ENCODE measurements at places on chromosomes 16 and 17.

DNA sequence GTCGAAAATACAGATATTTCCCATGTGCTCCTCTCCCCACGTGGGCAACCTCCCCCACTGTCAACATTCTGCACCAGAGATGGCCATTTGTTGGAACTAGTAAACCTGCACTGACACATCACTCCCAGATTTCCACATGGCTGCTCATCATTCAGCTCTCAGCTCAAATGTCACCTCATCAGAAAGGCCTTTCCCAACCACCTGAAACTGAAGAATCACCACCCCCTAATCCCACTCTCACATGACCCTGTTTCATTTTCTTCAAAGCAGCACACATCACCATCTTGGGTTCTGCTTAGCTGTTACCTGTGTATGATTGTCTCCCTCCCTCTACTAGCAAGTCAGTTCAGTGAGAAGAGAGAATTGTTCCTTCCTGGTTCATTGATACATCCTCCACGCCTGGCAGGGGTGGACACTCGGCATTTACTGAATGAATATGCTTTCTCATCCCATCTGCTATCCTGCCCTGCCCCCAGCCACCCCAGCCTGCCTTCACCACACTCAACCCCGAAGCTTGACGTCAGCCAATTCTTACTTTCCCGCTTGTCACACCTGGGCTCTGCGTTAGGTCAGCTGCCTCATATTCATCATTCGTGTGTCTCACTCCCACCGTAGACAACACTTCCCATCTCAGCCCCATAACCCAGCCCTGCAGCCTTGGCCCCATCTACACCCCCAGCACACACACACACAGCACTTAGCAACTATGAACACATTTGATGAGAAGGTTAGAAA lies 1.5 kb downstream of the C17orf114 start:
- DNase-seq = no peak

- DNase-seq = no peak
These were observed 260.8 kb upstream of the CACNG5 start for GRCh38 chr17:66574123-66574522.

DNA sequence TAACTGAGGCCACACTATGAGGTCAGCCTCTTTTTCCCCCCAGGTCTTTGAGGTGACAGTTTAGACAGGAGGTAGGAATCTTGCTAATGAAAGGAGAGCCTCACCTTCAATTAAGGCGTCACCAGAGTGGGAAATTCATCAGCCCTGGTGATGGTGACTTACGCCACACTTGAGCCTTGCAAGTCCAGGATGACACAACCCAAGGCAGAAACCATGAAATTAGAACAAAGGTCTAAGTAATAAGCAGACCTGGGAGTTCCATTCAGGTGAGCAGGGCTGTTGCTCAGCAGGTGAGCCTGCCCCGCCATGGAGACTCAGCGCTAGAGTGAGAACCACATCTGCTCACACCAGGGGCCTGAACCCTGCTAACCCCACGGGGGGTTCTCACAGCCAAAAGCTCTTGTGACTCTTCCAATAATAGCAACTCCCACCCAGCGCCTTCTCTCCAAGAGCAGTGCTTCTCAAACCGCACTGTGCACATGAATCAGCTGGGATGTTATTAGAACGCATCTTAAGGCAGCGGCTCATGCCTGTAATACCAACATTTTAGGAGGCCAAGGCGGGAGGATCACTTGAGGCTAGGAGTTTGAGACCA lies 28.7 kb upstream of the KIFC3 start:
- DNase-seq = no peak

GRCh38 chr17:82648742-82649331 lies 593 bp upstream of the WDR45B start:
- peak; percentile 49 for DNase-seq

- DNase-seq = no peak
These were observed 31.4 kb downstream of the BANP start for GRCh38 chr16:87982581-87983041.

GRCh38 chr16:77974883-77975282 lies 47.5 kb upstream of the CLEC3A start:
- DNase-seq = no peak

DNA sequence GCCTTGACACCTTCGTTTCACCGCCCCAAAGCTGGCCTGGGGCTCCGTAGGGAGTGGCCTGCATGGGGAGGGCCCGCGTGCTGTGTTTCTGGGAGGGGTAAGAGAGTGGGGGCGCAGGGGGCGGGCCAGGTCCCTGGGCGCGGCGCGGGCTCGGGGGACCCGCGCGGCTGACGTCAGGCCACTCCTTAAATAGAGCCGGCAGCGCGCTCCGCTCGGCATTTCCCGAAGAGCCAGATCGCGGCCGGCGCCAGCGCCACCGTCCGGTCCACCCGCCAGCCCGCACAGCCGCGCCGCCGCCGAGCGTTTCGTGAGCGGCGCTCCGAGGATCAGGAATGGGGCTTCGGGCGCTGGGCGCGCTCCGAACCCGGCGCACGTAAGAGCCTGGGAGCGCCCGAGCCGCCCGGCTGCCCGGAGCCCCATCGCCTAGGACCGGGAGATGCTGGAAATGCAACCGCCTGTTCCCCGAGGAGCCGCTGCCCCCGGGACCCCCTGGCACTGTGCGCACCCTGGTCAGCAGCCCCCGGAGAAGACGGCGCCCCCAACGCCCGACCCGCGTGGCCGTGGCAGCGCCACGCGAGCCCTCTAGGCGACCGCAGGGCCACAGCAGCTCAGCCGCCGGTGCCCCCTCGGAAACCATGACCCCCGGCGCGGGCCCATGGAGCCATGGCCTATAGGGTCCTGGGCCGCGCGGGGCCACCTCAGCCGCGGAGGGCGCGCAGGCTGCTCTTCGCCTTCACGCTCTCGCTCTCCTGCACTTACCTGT lies at the start of gene HS3ST2:
HS3ST2 (plus strand) TSS at position 215 of the 763 bp plus-strand sequence; CDS start at position 664, 449 bp downstream.
- peak; percentile 42 for DNase-seq

GRCh38 chr16:19748389-19749168 lies 30.5 kb downstream of the IQCK start:
- DNase-seq = no peak

DNA sequence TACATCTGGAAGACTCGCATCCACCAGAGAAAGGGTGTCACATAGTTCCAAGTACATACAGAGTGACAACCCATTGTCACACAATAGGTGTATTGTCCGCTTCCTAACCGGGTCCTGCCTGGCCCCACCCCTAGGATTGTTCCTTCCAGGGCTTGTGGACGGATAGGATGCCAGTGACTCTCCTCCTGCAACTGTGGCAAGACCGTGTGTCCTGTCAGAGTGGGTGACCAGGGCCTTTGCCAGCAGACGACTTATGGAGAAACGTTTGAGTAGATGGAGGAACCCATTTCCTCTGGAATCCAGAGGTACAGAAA lies 258.4 kb downstream of the CPPED1 start:
- no peak for DNase-seq

DNA sequence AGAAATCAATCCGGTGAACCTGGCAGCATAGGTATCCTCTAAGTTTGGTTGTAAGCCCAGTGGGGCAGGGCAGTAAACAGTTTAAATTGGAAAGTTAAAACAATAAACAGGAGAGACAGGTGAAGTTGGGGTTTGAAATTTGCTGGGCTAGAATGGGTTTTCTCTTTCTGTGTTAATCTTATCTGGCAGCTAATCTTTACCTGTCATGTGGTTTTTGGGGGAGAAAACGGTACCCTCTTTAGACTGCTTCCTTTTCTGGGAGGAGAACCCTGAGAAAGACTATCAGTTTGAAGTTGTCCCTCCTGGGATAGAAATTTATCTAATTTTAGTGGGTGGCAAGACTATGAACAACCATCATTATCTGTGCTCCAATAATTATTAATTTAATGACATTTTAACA lies 24.0 kb downstream of the CDH13 start:
- no peak for DNase-seq

DNA sequence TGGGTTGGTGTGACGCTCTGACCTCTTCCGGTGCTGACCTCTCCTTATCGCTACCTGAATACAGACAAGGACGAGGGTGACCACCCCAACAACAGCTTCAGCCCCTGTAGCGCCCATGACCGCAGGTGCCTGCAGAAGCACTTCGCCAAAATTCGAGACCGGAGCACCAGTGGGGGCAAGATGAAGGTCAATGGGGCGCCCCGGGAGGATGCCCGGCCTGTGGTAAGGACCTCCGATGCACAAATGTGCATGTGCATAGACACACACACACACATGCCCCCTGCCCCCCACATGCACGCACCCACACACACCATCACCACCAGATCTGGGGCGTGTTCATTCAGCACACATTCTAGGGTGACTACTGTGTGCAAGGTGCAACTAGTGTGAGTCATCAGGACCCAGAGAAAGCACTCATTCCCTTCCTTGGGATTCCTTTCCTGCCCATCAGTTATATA lies 9.7 kb downstream of the IGFBP4 start:
- DNase-seq = no peak

DNA sequence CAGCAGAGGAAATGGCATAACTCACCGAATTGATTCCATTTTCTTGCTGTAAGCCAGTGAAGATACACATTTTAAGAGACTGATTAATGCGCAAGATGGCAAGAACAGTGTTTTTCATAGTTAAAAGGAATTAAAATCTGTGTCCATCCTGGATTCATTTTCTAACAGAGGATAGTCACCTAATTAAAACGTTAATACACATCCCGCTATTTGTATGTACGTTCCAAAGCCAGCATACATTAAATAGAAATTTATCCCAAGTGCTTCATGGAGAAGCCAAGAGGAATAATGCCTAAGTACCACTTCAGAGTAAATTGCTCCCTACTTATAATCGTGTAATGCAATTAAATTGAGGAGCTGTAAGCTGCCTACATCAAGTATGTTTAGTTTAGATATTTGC lies 49.9 kb downstream of the RBFOX1 start:
- DNase-seq = no peak

- no peak for DNase-seq
These were observed 165.4 kb downstream of the COPRS start for GRCh38 chr17:31693433-31694220.

- DNase-seq = no peak
These were observed 20.3 kb upstream of the CDH5 start for GRCh38 chr16:66346221-66346620.

GRCh38 chr17:58755577-58756245 lies at the start of gene PPM1E:
Gene PPM1E, plus strand, starts transcription at chr17:58755854.
- peak; percentile 91 for DNase-seq

GRCh38 chr16:11637320-11637719 lies 30.9 kb upstream of the SNN start:
- no peak for DNase-seq

DNA sequence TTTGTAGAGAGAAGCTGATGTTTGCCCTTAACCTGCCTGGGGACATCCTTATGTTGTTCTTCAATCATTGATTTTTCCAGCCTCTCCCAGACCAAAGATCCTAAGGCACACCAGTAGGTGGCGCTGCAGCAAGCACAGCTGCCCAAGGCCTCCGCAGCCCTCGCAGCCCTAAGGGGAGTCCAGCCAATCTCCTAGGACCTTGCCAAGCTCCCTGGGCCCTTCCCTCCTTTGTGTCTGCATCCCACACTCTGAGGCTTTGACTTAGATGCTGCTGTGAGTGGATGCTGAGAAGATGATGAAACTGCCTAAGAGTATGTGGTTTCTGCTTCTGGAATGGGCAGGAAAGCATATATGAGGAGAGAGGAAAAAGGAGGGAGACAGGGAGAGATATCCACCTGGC lies 47.1 kb downstream of the SPACA3 start:
- peak; percentile 64 for DNase-seq

- DNase-seq = no peak
These were observed 56.3 kb upstream of the HAS3 start for GRCh38 chr16:69049146-69049545.

- no peak for DNase-seq
These were observed 6.6 kb upstream of the TMEM204 start for GRCh38 chr16:1526608-1527555.

- no peak for DNase-seq
These were observed 3.9 kb upstream of the SLC12A3 start for GRCh38 chr16:56861092-56861610.

DNA sequence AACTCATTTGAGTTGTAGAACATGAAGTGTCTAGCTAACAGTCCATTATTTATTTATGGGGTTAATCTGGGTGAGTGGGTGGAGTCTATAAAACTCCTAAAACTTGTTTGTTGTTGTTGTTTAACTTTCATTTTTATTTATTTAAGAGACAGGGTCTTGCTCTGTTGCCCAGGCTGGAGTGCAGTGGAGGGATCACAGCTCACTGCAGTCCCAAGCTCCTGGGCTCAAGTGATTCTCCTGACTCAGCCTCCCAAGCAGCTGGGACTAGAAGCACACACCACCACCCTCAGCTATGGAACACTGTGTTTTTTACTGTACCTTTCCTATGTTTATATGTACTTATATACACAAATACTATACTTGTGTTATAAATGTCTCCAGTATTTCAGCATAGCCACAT lies 77.8 kb upstream of the CLEC18B start:
- no peak for DNase-seq

DNA sequence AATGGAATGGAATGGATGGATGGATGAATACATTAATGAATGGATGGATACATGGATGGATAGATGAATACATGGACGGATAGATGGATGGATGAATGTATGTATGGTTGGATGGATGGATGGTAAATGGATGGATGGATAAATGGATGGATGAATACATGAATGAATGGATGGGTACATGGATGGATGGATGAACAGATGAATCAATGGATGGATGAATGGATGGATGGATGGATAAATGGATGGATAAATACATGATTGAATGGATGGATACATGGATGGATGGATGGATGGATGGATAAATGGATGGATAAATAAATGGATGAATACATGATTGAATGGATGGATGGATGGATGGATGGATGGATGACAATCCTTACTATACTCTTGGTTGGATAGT lies 26.0 kb downstream of the TMC5 start:
- DNase-seq = no peak

GRCh38 chr17:77930780-77931768 lies 27.4 kb upstream of the TNRC6C start:
- no peak for DNase-seq

DNA sequence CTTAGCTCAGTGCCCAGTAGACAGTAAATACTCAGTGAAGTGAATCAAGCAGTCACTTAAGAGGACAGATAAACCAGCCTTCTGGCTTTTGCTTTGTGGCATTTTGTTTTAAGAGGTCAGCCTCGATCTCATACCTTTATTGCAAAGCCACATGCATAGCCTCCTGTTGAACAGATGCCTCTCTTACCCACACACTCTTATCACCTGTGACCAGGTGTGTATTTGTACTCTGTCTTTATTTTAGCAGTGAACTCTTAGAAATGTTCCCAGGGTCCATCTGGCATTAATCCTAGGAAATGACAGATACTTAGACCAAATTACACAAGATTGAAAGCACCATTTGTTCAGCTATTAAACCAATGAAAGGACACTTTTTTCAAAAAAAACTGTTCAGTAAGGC lies 1426.5 kb downstream of the CDH11 start:
- DNase-seq = no peak

- DNase-seq = no peak
These were observed 10.3 kb downstream of the KRABD2 start for GRCh38 chr17:8366231-8366630.
